ENCODE measurements at places on chromosomes 12 and 14.

DNA sequence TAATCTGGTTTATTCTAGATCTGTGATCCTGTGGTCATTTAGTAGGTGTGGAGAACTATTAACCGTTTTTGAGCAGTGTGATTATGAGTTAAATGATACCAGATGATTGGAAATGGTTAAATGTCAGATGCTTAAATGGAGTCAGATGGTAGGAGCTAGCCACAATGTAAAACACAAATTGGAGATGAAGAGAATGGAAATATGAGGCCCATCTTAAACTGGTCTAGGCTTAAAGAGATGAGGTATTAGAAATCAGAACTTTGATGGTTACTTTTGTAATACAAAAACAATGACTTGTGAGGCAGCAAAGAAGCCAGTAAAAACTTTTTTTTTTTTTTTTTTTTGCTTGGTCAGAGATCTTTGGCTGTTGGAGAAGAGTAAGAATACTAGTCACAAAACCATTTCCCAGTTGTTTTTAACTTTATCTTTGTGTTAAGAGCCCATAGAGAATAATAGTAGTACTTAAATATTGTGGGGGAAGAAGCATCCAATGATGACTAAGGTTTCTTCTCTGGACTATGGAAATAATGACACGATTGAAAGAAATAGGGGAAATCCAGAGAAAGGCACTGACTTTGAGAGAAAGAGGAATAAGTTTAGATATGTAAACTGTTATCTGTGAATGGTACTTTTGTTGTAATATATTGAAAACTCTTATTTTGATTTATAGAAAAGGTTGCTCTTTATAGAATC lies 95.9 kb downstream of the WNK1 start:
- peaks cover 2% of the 10 kb centered on the region for H3K36me3 ChIP-seq
- H3K4me1 ChIP-seq: no peaks in the 10 kb centered on the region
- H3K4me3 ChIP-seq: no peak overlapping the region
- H3K27ac ChIP-seq: no peak overlapping the region
- no peak for DNase-seq
- no peaks in the 10 kb centered on the region for H3K27me3 ChIP-seq

GRCh38 chr12:89976866-89977265 lies 268.2 kb upstream of the ATP2B1 start:
- H3K36me3 ChIP-seq: no peaks in the 10 kb centered on the region
- H3K27me3 ChIP-seq: no peaks in the 10 kb centered on the region
- H3K4me1 ChIP-seq: peaks cover 4% of the 10 kb centered on the region
- no peak overlapping the region for H3K4me3 ChIP-seq

GRCh38 chr12:66533767-66534166 lies 145.1 kb downstream of the GRIP1 start:
- no peaks in the 10 kb centered on the region for H3K36me3 ChIP-seq
- no peak overlapping the region for H3K27ac ChIP-seq
- no peaks in the 10 kb centered on the region for H3K27me3 ChIP-seq

- DNase-seq: no peak
- H3K4me3 ChIP-seq: no peak overlapping the region
- no peak overlapping the region for H3K27ac ChIP-seq
- no peaks in the 10 kb centered on the region for H3K27me3 ChIP-seq
- H3K4me1 ChIP-seq: no peaks in the 10 kb centered on the region
Measured at GRCh38 chr14:93903342-93904184, 23.6 kb upstream of the FAM181A start.

DNA sequence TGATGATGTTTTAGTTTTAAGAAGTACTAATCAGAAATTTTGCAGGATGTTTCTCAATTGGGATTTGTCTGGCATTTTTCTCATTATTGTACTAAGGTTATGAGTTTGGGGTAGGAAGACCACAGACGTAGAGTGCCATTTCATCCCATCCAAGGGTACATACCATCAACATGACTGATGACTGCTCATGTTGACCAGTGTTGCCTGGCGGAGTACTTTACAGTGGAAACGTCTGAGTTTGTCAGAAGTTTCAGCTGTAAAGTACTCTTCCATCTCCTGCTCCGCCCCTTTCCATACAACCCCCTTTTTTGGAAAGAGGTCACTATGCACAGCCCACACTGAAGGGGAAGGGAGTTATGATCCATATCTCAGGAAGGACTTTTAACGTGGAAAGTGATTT lies 74.2 kb downstream of the RCOR1 start:
- no peak overlapping the region for H3K4me3 ChIP-seq
- H3K4me1 ChIP-seq: no peaks in the 10 kb centered on the region
- DNase-seq: no peak
- H3K36me3 ChIP-seq: peaks cover 2% of the 10 kb centered on the region
- no peak overlapping the region for H3K27ac ChIP-seq
- H3K27me3 ChIP-seq: no peaks in the 10 kb centered on the region

DNA sequence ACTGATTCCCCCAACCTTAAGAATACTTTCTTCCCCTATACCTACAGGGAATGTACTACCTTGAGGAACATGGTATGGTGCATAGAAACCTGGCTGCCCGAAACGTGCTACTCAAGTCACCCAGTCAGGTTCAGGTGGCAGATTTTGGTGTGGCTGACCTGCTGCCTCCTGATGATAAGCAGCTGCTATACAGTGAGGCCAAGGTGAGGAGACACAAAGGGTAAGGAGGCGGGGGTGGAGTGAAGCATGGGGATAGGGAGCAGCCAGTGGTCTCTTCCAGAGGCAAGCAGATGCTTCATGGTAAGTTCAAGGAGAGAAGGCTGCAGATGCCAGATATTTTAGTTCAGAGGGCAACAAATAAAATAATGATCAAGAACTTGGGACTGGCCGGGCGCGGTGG lies 6.6 kb upstream of the PA2G4 start:
- no peaks in the 10 kb centered on the region for H3K4me1 ChIP-seq
- DNase-seq: no peak
- no peak overlapping the region for H3K4me3 ChIP-seq
- peaks cover 89% of the 10 kb centered on the region for H3K36me3 ChIP-seq
- H3K27ac ChIP-seq: no peak overlapping the region

- H3K4me3 ChIP-seq: no peak overlapping the region
- peak overlapping the region; percentile 79 for H3K27ac ChIP-seq
- H3K27me3 ChIP-seq: no peaks in the 10 kb centered on the region
- peak; percentile 59 for DNase-seq
Measured at GRCh38 chr12:6226679-6227051, 26.5 kb downstream of the CD9 start.

DNA sequence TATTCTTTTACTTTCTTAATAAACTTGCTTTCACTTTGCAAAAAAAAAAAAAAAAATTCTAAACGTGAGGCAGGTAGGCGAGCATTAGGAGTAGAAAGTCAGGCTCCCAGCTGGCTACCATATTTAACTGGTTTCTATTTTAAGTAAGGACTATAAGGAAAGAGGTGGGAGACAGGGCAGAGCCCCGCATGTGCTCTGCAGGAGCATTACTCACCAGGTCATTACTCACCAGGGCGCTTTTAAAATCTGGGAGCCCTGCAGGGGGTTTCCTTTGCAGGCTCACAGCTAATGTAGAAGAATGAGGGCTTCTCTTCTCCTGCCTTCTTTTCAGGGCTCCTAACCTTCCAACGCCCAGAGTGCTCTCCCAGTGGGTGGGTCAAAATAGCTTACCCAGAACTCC lies 14.0 kb upstream of the DPF3 start:
- no peak overlapping the region for H3K4me3 ChIP-seq
- H3K27me3 ChIP-seq: no peaks in the 10 kb centered on the region
- H3K27ac ChIP-seq: peak overlapping the region; percentile 69
- no peaks in the 10 kb centered on the region for H3K36me3 ChIP-seq
